ENCODE measurements at places on chromosomes 4 and X. TPM values are rescaled to one million over a fixed set of nuclear protein-coding genes. Genes with fewer than 3 reads are reported as not detected.

Gene PNCK
- not detected for total RNA-seq

Gene BGN
- 479 TPM for total RNA-seq

Gene MAGEA1
- not detected for total RNA-seq

Gene PASD1
- total RNA-seq, result not detected

Gene SPANXB1
- total RNA-seq, result not detected

Gene MAGEA2B
- not detected for total RNA-seq

Gene RTL9
- not detected for total RNA-seq

Gene XAGE1A
- total RNA-seq, result not detected

- no peak for DNase-seq
Measured at GRCh38 chr4:72966652-72967051, 102.9 kb downstream of the COX18 start.

GRCh38 chrX:104288961-104289360, 34.2 kb upstream of the ESX1 start:
- no peak for DNase-seq

DNA sequence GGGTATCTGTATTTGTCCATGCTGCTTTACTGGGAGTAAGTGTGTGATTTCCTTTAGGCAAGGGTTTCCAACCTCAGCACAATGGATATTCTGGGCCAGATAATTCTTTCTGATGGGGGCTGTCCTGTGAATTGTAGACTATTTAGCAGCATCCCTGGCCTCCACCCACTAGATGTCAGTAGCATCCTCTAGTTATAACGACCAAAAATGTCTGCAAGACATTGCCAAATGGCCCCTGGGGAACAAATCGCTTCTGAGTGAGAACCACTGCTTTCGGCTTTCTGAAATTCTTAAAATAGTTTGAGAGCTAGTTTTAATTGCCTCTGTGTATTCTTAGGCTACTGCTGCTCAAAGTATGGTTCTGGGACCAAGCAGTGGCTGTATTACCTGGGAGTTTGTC, 81.2 kb upstream of the GPM6B start:
- DNase-seq, result no peak

- DNase-seq, result peak; percentile 52
Measured at GRCh38 chr4:69038582-69038981, 57.7 kb upstream of the UGT2B7 start.

GRCh38 chrX:39063702-39064101, 262.4 kb downstream of the MID1IP1 start:
- DNase-seq, result no peak

- peak; percentile 92 for DNase-seq
Measured at GRCh38 chr4:40311811-40312346, 23.3 kb upstream of the CHRNA9 start.

DNA sequence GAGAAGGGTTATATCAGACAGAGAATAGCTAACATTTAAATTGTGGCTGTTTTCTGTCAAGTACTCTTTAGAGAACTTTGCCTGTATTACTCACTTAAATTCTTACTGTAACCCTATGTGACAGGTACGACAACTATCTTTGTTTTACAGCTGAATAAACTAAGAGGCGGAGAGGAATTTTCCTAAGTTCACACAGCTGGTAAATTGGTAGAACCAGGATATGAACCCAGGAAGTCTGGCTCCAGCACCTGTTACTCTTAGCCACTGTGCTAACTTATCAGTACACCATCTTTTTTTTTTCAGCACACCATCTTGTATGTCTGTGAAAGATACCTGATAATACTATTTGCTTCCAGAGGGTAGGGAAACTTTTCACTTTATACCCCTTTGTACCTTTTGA, 2.0 kb upstream of the SYP start:
- DNase-seq, result no peak

- no peak for DNase-seq
Measured at GRCh38 chrX:44157858-44158257, 184.7 kb upstream of the NDP start.

DNA sequence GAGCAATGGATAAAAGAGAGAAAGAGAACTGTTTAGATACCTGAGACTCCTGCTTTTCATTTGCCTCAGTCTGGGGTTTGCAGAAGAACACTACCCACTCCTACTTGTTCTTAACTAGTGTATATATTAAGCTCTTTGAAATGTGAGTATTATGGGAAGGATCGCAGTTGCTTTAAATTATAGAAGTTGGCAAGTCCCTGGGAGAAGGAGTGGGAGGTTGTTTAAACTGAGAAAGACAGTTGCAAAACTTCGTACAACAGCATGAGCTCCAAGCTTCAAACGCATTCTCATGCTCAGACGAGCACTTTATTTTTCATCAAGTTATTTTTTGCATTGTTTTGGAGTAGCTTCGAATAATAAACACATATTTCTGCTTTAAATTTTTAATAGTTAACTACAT, 88.1 kb upstream of the C1QTNF7 start:
- no peak for DNase-seq

GRCh38 chr4:78432896-78433295, 118.7 kb upstream of the ANXA3 start:
- DNase-seq, result no peak

DNA sequence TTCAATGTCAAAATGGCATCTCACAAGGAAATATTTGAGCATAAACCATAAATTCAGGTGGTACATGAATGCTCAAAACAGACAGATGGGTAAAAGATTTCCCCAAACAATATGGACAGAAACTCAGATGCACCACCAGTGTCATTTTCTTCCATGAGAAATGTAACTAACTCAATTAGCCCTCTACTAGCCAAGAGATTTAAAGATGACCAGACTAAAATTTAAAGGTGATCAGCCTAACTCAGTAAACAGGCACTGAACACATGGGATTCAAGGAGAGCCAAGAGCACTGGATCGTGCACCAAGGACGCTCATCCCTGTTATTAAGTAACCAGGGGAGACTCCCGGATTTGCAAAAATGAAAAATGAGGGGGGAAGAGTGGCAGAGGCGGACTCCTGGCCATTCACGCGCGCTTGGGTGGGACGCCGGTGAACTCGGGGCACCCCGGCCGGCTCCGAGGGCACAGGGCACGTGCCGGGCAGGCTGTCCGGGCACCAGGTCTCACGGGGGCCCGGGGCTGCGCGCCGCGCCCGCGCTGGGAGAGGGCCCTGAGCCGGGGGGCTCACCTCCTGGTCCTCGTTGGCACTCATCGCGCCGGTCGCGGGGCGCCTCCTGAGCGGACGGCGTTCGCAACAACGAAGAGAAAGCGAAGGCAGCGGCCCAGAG, 490 bp downstream of the RWDD4 start:
- peak; percentile 37 for DNase-seq

DNA sequence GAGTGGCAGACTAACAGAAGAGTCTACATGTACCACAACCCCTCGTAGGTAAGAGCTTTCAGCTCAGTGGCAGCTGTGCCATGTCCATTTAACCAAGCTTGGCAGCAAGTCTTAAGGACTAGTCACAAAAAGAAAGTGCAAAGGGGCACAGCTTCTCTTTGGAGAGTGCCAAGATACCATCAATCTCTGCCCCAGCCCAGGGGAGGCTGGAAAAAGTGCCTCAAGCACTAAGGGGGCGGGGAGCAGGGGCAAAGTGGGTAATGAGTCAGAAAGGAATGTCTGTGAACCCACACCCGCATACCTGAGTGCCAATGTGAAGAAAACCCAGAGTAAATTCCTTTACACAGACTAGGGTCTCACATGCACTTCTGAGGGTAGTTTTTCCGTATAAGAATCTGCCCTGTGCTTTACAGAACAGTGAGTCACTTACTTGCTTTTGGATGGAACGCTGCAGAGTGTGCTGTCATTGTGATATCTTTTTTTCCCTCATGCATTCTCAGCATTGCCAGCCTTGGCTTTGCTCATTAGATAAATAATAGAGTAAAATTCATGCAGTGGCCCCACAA, 219.8 kb downstream of the ZNF674 start:
- DNase-seq, result peak; percentile 69

- DNase-seq, result no peak
Measured at GRCh38 chrX:9515973-9516538, 51.2 kb downstream of the TBL1X start.

DNA sequence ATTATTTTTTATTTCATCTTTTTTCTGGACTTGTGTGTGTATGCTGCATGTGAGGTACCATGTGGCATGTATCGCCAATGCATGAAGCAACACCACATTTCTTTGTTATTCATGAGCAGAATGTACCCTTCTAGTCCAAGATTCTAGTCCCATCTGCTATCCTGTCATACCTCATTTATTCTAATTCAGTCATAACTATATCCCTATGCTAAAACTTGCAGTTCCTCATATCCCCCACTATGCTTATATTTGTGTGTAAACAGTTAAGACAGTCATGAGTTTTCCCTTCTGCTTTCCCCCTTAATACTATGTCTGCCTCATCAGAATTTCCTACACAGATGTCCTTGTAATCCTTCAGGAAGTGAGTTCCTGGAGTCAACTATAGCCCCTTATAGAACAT, 19.7 kb downstream of the OCRL start:
- no peak for DNase-seq

- no peak for DNase-seq
Measured at GRCh38 chr4:3518941-3519340, 13.3 kb downstream of the LRPAP1 start.

DNA sequence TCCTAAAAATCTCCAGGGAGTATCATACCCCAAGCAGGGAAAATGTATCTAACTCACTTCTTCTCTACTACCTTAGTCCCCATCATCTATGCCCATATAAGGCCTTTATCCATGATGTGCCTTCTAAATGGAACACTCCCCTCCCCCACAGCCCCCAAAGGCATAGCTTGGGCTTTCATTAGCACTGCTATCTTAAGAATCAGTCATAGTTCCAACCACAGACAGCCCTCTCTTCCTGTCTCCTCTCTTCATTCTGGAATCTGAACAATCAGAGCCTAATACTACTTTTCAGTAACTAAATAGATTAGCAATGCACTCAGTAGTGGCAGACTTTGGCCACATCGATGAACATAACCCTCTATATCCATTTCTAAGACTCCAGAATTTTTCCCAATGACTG, 313.2 kb upstream of the DKK2 start:
- DNase-seq, result no peak

- peak; percentile 56 for DNase-seq
Measured at GRCh38 chrX:10157543-10157942, 768 bp downstream of the CLCN4 start.

GRCh38 chr4:152290366-152290921, 245.4 kb downstream of the FBXW7 start:
- DNase-seq, result no peak

Measured in endothelial cell of umbilical vein (primary cell).